ENCODE measurements at places on chromosomes 4 and X.

GRCh38 chr4:110216129-110216528, 17.7 kb upstream of the ELOVL6 start:
- DNase-seq = no peak

DNA sequence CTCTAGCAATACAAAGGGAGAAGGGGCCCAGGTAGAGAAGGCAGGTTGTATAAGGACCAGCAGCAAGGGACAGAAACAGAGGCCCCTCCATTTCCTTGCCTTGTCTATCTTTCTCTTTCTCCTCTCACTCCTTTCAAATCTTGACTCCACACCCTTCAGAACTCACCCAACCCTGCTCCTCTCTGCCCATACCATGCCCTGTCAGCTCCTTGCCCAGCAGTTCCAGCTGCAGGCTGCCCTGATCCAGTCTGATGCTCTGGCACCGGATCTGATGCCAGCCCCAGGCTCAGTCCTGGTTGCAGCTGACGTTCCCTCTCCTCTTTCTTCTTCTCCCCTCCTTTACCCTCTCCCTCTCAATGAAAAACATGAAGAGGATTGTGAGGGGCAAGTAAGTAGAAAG, 291.2 kb downstream of the FBXW7 start:
- DNase-seq = no peak

GRCh38 chrX:79082899-79083298, 61.6 kb upstream of the GPR174 start:
- DNase-seq = no peak

GRCh38 chr4:112519689-112520597, 4.0 kb upstream of the NEUROG2 start:
- DNase-seq = no peak

- DNase-seq = no peak
Measured at GRCh38 chrX:80223982-80224579, 196.2 kb upstream of the TENT5D start.

- no peak for DNase-seq
Measured at GRCh38 chr4:154421618-154422017, 70.0 kb downstream of the DCHS2 start.

GRCh38 chr4:14888790-14889572, 113.3 kb upstream of the CPEB2 start:
- no peak for DNase-seq

DNA sequence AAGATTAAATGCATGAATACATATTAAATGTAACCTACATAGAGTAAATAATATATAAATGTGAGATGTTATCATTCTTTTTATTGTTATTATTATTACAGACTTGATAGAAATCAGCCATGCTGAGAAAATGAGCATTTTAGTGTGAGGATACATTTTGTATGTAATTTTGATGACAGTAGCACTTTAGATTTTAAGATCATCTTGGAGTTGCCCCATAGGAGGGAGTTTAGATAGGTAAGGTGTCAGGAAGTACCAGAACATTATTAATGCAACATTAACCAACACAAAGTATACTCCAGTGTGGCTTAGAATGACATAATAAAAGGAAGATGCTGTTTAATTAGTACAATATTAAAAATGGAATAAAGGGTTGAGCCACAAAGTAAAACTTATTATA, 8.4 kb downstream of the TMPRSS11A start:
- no peak for DNase-seq

All from activated CD4-positive, CD25-positive, alpha-beta regulatory T cell treated with anti-CD3 and anti-CD28 coated beads, Interleukin-2, amount 50 U/mL, for 72 hours (primary cell).